ENCODE measurements at places on chromosomes 3 and 15. TPM values are rescaled to one million over a fixed set of nuclear protein-coding genes. Genes with fewer than 3 reads are reported as not detected.

GRCh38 chr3:179194931-179195330, 46.8 kb downstream of the PIK3CA start:
- DNase-seq: no peak

DNA sequence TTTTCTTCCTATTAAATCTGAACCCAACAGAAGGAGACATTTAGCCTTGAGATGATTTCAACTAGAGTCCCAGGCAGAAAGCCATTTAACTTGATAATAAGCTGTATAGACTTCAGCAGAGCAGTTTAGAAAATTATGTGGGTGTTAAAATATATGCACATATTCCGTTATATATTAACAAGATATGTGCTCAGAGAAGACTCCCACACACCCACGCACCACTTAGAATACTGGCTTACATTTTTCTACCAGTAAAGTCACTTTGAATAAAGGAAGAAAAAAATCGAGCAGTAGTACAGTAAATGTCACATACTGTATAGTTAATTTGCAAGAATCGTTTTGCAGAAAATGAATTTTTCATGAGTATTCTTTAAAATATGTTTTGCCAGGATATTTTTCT, 599.3 kb downstream of the FGF12 start:
- no peak for DNase-seq

DNA sequence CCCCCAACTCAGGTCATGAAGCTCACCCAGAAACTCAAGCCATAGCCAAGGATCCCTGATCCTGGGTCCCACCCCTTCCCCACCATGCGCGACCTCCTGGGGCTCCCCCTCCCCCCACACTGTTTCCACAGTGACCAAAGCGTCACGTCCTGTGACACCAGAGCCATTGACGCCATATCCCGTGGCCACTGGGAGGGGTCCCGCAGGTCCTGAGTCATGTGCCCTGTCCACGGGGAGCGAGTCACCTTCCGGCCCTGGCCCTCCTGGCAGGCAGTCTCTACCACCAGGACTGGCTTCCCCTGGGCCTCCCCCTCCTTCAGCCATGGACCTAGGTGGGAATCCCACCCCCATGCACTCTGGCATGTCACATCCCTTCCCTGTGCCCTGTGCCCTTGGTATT, 15.6 kb downstream of the SEMA3F start:
- DNase-seq: no peak

- DNase-seq: no peak
Measured at GRCh38 chr3:157063469-157063868, 96.5 kb downstream of the CCNL1 start.

Gene LNP1
- total RNA-seq: 2.4 TPM
